8988T (cell line): ENCODE measurements at places on chromosomes 3 and 15.

DNA sequence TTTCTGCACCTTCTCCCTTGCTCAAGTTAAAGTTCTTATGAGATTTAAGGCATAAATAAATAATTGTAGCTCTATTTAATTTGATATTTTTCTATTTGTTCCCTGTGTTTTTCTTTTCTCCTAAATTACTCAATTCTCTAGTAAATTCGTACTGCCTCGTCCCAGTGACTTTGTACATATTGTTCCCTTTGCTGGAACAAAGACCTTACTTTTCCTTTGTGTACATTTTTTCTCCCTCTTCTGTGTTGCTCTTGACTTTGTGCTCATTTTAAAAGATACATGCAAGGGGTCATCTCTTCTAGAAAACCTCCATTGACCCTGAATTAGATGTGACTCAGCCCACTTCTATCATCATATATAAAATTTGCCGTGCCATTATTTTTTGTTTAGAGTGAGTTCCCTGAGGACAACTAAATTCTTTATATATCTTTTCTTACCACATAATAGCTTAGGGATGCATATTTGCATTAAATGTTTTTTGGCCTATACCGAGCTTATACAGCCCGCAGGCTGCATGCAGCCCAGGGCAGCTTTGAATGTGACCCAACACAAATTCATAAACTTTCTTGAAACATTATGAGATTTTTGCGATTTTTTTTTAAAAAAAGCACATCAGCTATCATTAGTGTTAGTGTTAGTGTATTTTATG is 29.6 kb downstream of the PPP4R2 start:
- no peak for DNase-seq

GRCh38 chr3:69462022-69462825 is 76.3 kb upstream of the FRMD4B start:
- no peak for DNase-seq

- DNase-seq: no peak
Measured at GRCh38 chr3:73136941-73137340, 75.5 kb downstream of the EBLN2 start.

GRCh38 chr3:81308306-81308705 is 453.1 kb downstream of the GBE1 start:
- peak; percentile 16 for DNase-seq

DNA sequence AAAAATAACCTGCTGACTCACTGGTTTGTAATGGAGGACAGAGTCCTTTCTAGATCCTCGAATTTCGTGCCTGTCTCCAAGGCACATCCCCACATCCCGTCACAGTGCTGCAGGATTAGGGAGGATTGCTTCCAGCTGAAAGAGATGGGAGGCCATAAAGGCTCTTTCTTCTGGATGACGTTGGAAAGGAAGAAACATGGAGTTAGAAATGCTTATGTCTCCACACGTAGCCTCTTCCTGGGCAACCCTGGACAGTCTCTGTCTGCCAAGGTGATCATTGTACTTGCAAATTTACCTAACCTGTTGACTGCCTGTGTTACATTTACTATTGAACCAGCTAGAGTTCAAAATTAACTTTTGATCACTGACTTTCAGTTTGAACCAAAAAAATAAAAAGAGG is 27.6 kb upstream of the VILL start:
- no peak for DNase-seq

DNA sequence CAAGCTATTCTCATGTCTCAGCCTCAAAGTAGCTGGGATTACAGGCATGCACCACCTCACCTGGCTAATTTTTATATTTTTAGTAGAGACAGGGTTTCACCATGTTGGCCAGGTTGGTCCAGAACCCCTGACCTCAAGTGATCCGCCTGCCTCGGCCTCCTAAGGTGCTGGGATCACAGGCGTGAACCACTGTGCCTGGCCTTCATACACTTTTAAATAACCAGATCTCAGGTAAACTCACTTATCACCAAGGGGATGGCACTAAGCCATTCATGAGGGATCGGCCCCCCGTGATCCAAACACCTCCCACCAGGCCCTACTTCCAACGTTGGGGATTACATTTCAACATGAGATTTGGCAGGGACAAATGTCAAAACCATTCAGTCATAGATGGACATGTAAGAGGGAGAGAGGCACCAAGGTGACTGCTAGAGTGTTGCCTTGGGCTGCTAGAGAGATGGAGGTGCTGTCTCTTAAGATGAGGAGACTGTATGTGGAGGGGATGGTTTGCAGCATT is 13.3 kb upstream of the DOCK3 start:
- DNase-seq: no peak

GRCh38 chr3:50840983-50841489 is 166.3 kb downstream of the DOCK3 start:
- no peak for DNase-seq

DNA sequence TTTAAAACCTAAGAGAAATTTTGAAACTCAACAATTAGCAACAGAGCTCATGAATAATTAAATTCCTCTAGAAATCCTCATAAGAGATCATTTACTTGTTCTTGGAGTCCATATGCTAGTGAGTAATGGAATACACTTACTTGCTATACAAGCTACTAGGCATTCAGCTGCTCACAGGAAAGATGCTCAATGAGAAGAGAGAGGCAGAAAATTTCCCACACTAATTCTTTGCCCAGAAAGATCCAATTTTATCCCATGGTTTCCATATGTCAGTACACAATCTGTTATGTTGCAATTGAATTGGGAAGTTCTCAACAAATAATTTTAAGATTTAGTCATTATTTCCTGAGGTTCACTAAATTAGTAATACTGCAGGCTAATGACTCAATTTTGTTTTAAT is 310.4 kb downstream of the RYR3 start:
- DNase-seq: no peak

GRCh38 chr3:106386050-106386449 is 517.2 kb upstream of the CBLB start:
- DNase-seq: no peak

GRCh38 chr3:192170659-192171058 is 556.7 kb downstream of the FGF12 start:
- no peak for DNase-seq

- DNase-seq: no peak
Measured at GRCh38 chr15:97652700-97653167, 307.8 kb upstream of the ARRDC4 start.
